ENCODE measurements at places on chromosomes 3 and 15. TPM values are rescaled to one million over a fixed set of nuclear protein-coding genes. Genes with fewer than 3 reads are reported as not detected.

- no peak for DNase-seq
Measured at GRCh38 chr3:134477938-134478337, 7.8 kb downstream of the ANAPC13 start.

DNA sequence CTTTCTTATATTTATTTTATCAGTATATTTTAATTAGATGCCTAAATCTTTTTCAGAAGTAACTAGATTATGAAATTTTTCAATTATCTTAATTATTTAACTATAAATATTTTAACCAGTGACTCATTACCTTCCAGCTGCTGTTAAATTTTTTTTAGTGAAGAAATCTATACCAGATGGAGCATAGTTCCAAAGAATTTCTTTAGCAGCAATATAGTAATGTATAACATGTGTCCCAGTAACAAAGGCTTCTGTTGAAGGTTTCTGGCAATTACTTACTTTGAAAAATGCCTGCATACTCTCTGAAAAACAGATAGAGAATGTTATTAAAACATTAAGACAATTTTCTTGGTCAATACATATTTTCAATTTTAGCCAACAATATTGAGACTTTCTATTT lies 45.1 kb upstream of the CP start:
- no peak for DNase-seq

DNA sequence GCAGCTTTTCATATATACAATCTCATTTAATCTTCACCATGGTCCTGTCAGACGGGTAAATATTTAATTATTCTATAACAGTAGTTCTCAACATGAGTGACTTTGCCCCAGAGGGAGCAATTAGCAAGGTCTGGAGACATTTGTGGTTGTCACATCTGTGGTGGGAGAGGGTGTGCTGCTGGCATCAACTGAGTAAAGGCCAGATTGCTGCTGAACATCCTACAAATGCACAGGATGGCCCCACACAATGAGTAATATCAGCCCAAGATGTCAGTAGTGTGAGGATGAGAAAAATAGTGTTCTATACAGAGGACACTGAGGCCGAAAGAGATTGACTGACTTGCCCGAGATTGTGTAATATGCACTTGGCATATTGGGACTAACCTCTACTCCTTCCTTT lies 156.0 kb downstream of the AGBL1 start:
- no peak for DNase-seq

GRCh38 chr15:73270366-73271097 lies 98.2 kb downstream of the HCN4 start:
- no peak for DNase-seq

DNA sequence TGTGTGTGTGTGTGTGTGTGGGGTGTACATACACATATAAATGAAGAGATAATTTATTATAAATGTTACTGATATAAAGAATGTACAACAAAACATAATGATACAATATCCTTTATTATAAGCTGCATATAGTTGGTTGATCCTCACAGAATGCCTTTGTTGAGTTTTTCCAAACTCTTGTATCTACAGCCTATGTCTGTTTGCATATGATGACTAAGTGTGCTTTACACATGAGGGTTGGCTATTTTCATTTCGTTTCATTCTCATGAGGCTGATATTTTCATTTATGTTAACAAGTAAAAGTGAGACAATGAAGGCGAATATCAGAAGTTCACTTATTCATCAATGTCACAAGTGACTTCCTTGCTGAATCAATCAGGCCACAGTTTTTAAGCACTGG lies 45.1 kb downstream of the TM2D3 start:
- DNase-seq, result no peak

- no peak for DNase-seq
Measured at GRCh38 chr3:118945834-118946233, 88.8 kb downstream of the IGSF11 start.

GRCh38 chr3:62837145-62837787 lies 38.0 kb downstream of the CADPS start:
- DNase-seq, result no peak

DNA sequence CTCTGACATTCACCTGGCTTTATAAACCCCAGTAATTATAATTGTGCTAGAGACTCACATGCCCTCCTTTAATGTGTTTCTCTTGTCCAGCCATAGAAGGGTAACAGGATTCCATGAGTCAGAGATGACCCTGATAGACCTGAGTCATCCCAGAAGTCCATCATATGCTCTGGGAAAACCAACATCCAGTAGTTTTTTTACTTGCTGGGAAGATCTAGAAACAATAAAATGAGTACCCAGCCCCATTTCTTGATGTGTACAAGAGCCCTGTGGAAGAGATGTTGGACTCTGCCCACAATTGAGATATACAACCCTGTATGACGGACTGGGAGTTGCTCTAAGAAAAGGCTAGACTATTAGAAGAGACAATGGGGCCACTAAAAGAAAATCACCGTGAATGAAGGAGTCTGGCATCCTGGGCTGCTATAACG lies 22.4 kb upstream of the THUMPD3 start:
- DNase-seq, result no peak

- DNase-seq, result no peak
Measured at GRCh38 chr3:14127516-14128161, 2.8 kb downstream of the TMEM43 start.

DNA sequence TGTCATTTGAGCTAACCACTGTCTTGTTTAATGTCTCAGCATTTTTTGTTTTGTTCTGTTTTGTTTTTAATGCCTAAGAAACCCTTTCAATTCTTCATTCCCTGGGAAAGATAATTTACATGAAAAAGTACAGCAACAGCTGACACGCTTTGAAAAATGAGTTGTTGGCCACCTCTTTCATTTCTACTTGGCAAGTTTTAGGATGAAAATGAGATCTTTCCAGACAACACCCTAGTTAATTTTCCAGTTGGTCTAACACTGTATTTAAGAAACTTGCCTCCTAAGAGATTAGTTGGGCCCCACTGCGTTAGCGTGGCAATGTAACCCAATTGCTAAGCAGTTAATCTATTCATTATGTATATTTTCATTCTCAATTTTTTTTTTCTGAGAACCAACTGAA lies 194.0 kb upstream of the LRRN1 start:
- no peak for DNase-seq

DNA sequence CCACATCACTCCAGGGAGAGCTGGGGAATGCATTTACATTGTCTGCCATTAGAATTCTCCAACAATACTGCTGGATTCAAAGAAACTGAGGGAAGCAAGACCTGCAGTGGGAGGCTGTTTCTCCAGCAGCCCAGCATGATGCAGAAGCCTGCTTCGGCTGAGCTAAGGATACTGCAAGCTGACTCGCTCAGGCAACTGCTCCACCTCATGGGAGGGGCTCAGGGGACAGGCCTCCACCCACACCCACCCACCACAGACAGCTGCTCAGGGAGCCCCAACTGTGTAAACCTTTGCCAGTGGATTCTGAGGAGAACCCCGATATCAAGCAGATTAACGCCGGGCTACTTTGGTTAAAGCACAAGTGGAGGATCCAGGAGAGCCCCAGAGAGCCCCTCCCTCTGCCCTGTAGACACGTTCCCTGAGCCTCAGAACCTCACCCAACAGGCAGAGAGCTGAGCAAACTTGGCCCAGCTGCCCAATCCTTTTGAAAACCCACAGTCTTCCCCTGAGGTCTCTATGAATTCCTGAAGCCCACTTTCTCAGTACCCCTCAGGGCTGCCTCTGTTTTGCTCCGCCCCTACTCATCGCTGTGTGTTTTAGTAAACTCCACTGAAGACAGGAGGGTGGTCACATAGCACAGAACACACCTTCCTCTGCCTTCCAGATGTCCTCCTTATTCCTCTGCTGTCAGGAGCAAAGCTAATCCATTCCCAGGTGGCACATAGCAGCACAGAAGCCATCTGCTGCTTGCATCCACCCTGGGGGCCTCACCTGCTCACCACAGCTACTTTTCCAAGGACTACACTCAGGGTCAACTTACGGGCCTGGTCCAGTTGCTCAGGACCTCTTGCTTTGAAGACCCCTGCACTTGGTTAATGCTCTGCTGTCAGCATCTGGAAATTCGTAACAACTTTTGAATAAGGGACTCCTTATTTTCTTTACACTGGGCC lies 269.0 kb downstream of the ABHD5 start:
- no peak for DNase-seq

GRCh38 chr15:38867556-38867955 lies 302.9 kb upstream of the RASGRP1 start:
- no peak for DNase-seq

DNA sequence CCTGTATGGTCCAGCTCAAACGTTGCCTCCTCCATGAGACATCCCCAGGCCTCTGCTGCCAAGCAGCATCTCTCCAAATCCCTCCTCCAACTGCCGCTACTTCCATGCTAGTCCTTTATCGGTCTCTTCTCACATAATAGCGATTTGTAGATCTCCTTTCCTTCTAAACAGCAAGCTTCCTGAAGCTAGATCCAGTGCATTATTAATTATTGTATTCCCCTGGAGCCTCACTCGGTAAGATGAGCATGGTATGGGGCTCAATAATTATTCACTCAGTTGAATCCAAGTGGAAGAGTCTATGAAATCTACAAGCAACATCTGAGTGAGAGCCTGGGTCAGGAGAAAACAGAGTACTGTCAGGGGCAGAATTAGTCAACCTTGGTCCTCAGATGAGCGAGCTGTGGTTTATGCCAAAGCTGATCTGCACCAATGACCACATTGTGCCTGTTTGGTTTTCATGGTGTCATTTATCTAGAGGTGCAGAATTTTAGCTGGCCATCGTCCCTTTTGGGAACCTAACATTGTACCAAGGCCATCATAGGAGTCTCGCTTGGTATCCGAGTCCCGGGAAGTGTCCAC lies 93.8 kb upstream of the UBE2E1 start:
- DNase-seq, result no peak

DNA sequence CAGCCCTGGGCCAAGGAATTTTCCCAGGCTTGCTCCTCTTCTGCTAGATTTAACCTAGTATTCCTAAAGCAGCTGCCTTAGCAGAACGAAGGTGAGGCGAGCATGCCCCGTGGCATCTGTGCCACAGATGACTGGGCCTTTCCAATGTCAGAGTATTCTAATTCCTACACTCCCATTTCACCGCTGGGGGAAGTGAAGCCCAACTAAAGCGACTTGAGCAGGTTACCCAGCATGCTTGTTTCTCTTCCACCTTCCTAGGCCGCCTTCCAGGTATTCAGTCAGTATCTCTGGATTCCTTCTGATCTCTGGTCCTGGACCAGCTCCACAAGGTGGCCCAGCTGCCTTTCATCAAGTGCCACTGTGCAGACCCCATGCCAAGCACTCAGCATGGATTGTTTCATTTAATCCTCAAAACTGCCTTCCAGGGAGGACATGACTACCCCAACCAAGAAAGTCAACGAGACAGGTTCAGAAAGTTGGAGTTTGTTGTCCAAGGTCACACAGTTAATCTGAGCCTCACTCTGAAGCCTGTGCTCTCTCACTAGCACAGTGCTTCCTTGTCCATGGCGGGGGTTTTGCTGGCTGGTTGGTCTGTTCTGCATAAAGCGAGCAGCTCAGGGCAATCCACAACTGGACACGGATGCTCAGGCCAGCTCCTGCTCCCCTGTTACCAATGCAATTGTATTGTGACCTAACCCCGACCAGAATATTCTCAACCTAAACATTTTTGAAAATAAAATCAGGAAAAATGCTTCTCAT lies 15.1 kb downstream of the MYO5C start:
- DNase-seq, result no peak

GRCh38 chr15:50278496-50278895 lies 13.0 kb upstream of the HDC start:
- DNase-seq, result no peak

DNA sequence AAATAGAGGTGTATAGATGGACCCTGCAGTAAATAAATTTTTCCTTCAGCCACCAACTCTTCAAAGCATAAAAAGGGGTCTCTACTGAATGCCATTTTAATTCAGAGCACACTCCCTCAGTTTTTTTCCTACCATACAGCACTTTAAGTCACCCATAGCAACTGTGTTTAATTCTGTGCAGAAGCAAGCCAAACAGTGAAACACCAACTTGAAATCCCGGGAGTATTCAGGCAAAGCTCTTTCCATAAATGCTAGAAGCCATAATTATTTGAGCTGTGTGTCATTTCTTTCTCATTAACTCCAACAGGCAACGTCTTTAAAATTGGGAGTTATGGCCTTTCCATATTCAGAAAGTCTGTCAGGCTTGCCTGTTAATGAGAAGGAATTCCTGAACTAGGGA lies 562.1 kb downstream of the GRM7 start:
- no peak for DNase-seq

DNA sequence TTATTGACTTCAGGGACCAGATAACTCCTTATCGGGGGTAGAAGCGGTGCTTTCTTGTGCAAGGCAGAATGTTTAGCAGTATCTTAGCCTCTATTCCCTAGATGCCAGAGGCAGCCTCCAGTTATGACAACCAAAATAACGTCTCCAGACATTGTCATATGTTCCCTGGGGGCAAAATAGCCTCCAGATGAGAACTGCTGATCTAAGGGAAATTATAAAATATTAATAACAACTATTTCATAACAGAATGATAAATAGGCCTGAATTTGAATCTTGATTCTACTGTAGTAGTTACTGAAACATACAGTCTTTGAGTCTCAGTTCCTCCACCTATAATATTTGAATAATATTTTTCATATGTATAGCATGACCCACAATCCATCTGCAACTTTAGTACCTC lies 1431.3 kb downstream of the ZPLD1 start:
- no peak for DNase-seq

DNA sequence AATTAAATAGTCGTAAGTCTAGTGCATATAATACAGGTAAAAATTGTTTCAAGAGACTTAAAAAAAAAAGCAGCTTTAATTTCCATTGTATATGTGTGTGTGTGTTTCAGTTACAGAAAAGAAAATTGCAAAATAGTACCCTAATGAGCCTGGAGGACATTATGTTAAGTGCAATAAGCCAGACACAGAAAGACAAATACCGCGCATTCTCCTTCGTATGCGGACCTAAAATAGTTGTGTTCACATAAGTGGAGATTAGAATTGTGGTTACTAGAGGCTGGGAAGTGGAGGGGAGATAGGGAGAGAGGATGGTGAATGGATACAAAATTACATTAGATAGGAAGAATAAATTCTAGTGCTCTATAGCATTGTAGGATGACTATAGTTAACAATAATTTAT lies 3.6 kb downstream of the MESD start:
- DNase-seq, result no peak

DNA sequence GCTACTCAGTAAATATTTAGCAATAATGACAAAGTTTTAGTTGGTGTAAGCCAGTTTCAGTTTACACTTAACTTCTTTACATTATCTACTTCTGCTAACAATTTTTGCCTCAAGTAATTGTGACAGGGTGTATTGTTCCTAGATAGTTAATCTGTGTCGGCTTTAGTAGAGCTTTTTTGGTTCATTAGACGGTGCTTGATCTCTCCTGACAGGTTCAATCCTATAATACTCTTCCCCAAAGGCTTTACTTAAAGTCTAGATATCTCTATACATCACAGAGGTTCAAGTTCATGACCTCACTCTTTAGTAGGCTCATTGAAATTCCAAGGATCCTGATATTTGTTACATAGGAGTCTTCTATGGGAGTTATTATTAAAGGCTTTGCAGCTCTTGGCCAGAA lies 365.6 kb upstream of the DPPA4 start:
- DNase-seq, result no peak

The SPINK8 gene
- not detected for total RNA-seq

The IGSF11 gene
- total RNA-seq, result not detected

The PEX5L gene
- not detected for total RNA-seq

The PATL2 gene
- 0.74 TPM for total RNA-seq

The TP63 gene
- total RNA-seq, result 0.15 TPM

The CCR1 gene
- 3.7 TPM for total RNA-seq

The MKRN2OS gene
- not detected for total RNA-seq

The ACTR8 gene
- total RNA-seq, result 9.5 TPM
